ENCODE measurements at places on chromosomes 6 and 20.

GRCh38 chr6:119241111-119241465 is 108.5 kb downstream of the MAN1A1 start:
- peak; percentile 76 for DNase-seq

DNA sequence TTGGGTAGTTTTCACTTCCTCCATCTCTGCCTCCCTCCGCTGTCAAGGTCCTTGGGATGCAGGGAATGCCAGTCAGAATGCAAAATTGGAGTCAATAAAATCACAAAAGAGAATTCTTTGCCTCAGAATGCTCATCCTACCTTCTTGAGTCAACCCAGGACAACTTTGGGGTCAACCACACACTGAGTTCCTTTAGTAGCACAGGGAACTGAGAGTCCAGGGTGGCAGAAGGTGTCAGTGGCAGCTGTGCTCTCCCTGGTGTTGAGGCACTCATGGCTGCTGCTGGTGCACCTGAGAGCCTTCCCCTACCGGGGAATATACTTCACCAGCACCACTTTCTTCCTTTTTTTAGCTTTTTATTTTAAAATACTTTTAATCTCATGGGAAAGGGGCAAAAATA is 829 bp upstream of the NOTCH4 start:
- DNase-seq, result no peak

GRCh38 chr6:116072368-116072767 is 11.7 kb upstream of the FRK start:
- no peak for DNase-seq

DNA sequence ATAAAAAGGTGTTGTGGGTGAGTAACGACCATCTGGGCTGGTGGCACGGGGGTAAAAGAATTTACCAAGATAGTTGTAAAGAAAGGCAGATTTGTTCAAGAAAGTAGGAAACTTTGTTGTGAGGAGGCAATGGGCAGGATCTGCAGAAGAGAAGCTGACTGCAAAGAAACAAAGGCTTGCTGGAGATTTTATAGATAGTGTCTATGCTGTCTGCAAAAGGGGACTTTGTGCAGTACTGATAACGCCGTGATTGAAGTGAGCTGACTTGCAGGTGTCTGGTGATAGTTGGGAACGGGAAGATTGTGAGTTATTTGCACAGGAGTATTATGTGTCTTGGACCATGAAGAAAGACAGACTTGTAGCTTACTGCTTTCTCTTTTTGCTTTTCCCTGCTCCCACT is 36.8 kb upstream of the GSTA3 start:
- DNase-seq, result no peak

- DNase-seq, result peak; percentile 83
Measured at GRCh38 chr6:17714879-17715851, 8.4 kb upstream of the NUP153 start.

GRCh38 chr20:10547276-10548114 is 112.4 kb downstream of the SLX4IP start:
- DNase-seq, result no peak

DNA sequence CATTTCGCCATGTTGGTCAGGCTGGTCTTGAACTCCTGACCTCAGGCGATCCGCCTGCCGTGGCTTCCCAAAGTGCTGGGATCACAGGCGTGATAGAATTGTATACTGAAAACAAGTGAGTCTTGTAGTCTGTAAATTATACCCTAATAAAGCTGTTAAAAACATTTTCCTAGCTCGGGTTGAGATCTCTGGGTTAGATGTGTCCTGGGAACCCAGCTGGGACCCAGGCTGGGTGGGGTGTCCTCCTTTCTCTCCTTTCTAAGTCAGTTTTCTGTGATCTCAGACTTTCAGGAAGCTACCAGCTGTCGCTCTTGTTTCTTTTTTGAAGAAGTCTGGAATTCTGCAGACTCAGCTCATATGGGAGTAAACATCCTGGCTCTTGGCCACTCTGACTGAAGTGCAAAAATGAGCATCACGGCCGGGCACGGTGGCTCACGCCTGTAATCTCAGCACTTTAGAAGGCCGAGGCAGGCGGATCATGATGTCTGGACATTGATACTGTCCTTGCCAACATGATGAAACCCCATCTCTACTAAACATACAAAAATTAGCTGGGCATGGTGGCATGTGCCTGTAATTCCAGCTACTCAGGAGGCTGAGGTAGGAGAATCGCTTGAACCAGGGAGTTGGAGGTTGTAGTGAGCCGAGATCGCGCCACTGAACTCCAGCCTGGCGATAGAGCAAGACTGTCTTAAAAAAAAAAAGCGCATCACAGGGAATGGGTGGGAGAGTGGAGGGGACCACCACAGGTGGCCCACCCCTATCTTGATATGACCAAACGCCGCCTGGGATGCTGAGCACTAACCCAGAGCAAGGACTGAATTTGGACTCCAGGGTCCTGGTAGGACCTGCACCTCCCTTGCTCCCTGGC is 9.9 kb upstream of the PCIF1 start:
- DNase-seq, result peak; percentile 40

DNA sequence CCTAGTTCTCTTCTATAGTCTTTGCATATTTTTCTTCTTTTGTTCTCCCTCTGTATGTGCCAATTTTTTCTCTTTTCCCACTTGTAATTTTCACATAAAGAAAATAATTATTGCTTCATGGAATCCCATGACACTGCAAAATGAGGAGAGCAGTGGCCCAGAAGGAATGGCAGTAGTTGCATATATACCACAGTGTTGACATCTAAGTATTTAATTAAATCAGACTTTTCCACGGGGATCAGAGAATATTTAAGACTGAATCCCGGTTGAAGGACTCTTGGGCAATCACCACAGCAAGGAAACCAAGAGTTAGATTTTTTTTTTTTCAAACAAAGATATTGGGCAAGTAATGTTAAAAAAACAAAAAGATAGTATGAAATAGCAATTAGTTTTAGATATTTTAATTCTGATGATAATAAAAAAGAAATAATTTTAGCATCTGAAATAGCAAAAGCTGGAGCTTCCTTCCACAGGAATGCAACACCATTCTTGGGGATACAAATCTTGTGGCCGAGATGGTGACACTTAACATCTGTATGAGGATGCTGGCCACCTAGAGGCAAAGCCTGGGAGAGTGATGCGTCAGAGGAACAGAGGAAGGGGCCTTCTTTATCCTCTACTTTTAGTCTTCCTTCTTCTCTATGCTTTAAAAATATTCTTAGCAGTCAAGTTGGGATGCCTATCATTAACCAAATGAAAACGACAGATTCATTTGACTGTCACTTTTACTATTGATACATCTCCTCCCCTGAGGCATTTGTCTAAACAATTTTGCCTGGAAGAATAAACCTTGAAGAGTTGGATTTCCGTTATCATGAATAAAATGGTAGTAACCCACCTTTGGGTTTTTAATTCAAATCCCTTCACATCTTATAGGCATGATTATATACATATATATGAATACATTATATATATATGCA is 356.2 kb downstream of the GJA1 start:
- DNase-seq, result peak; percentile 73

- no peak for DNase-seq
Measured at GRCh38 chr6:71138376-71138775, 150.2 kb upstream of the OGFRL1 start.
